ENCODE measurements at places on chromosomes 13 and 19.

DNA sequence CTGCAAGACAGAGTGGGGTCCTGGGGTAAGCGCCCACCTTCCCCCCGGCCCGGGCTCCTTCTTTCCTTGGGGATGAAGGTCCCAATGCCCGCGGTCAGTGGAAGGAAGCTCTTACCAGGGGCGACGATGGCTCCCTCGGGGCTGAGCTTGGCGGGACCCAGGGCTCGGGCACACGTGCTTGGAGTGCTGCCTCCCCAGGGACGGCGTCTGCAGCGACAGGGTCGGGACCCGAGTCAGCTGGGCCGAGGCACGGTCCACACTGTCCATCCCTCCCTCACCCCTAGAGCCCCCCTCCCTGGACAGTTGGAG is 3.5 kb downstream of the JSRP1 start:
- peak; percentile 29 for DNase-seq

GRCh38 chr19:38588041-38588440 is 29.7 kb downstream of the MAP4K1 start:
- no peak for DNase-seq

DNA sequence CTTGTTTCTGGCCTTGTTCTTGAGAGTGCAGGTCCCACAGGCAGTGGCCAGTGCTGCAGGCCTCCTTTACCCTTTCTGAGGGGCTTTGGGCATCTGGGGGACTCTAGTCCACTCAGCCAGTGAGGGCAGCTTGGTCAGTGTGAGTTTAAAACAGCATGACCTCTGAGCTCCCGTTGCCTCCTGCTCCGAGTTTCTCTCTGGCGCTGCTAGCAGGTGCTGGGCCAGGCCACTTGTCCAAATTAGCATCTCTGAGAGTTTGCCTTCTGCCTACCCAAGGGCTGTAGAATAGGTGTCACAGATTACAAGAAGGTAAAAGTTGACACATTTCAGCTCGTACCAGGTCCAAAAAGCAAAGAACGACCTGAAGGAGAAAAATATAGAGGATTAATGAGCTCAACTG is 105.9 kb downstream of the SIPA1L3 start:
- no peak for DNase-seq

DNA sequence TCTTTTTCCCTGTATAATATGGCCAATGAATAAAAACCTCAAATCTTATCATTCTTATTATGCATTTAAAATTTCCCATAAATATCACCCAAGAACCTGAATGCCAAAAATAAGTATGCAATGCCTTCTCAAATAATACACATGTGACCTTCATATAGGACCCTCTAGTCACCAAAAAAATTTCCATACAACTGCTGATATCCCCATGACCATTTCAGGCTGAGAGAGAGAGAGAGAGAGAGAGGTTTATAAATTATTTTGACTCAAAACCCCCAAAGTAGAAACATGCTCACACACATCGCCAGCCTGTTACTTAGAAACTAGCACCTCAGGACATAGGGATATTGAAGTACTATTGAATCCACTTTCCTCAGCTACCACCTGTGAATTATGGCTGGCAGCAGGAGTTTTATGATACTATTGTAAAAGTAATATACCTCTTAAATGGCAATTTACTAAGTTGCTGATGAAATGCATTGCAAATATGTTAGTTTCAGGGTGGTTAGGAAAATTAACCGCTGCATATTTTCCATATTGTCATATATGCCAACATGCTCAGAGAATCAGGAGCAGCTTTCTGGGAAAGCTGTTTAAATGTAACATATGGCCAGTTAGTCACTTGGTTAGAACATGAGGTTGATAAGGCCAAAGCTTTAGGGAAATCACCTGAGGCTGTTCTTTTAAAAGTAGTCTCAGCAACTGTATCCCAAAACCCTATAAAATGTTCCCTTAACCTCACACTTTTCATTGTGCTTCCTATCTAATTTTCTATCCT is 230.8 kb downstream of the DCT start:
- no peak for DNase-seq

GRCh38 chr13:76516013-76516412 is 370.2 kb downstream of the KCTD12 start:
- DNase-seq = no peak

GRCh38 chr19:13557756-13558398 is 51.6 kb upstream of the CACNA1A start:
- no peak for DNase-seq
